ENCODE measurements at places on chromosomes 3 and 15. TPM values are rescaled to one million over a fixed set of nuclear protein-coding genes. Genes with fewer than 3 reads are reported as not detected.

Gene SLC12A6
- total RNA-seq: 9.3 TPM

Gene GOLGA8G
- not detected for total RNA-seq

Gene BAHD1
- 10.9 TPM for total RNA-seq

Gene TM4SF18
- total RNA-seq: not detected

Gene GPR62
- total RNA-seq: not detected

Gene HYAL1
- not detected for total RNA-seq

Gene SLC12A1
- total RNA-seq: not detected

Gene JMJD7
- total RNA-seq: 7.0 TPM

Gene TMEM212
- not detected for total RNA-seq

Gene SCAPER
- total RNA-seq: 15.1 TPM

Gene KBTBD13
- total RNA-seq: 0.15 TPM

Gene CSPG5
- total RNA-seq: 1.1 TPM

Gene AHSG
- not detected for total RNA-seq

Gene RHCG
- total RNA-seq: not detected

Gene FMN1
- total RNA-seq: 15.6 TPM

Gene SNRPA1
- 139 TPM for total RNA-seq

Gene GABRG3
- total RNA-seq: 4.5 TPM

Gene LCTL
- total RNA-seq: 2.0 TPM
